ENCODE measurements at places on chromosomes 7 and 10.

DNA sequence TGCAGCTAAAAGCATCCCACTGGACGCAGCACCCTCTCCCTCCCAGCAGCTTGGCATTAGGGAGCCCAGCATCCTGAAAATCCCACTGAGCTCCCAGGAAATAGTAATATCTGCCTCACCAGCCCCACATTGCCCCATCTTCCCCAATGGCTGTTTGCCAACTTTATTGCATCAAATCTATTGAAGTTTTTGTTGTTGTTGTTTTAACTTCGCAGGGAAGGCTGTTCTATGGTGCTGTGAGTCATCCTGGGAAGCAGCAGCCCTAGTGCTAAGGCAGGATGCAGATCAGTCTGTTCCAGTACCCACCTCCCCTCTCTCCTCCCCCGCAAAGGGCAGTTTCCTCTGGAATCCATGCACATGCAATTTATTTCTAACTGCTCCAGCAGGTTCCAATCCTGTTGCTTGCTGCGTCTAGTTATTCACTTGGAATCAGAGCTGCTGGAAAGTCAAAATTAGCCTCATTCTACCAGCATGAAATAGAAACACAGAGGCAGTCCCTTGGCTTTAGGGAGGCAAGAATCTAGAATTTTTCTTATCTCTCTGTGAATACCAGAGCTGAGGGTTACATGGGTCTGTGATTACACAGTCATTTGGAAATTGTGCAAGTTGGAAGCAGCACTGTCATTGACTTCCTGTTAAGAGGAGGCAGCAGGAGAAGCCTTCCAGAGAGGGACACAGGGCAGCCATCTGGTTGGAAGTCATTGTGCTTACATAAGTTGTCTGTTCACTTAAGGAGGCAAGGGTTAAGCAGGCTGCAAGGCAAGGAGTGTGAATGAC lies 115.9 kb upstream of the CACUL1 start:
- peak; percentile 82 for DNase-seq

DNA sequence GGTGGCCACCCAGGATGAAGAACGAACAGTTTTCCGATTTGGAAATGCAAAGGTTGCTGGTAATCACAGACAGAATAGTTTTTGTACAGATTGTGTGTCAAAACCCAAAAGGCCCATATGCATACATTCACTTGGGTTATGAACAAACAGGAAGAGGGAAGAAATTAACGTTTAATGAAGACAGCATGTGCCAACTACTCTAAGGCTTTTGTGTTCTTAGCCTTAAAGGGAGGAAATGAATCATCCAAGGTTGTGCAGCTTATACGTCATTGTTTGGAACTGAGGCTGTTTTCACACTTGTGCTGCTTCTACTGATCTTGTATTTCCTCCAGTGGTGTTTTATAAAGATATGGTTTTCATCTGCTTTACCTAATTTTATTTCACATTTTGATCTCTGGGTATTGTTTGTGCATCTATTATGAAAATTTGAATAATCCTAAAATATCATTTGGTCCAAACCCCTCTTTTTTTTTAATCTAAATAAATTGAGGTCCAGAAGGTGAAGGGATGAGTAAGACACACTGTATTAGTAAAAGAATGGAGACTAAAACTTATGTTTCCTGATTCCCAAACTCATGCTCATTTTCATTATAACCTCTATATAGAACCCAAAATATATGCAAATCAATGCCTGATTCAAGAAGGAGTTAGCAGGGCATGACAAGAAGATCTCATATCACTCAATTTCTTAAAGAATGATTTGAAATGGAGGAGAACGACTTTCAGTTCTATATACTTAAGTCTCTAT lies 373.1 kb downstream of the THSD7A start:
- DNase-seq: peak; percentile 5

DNA sequence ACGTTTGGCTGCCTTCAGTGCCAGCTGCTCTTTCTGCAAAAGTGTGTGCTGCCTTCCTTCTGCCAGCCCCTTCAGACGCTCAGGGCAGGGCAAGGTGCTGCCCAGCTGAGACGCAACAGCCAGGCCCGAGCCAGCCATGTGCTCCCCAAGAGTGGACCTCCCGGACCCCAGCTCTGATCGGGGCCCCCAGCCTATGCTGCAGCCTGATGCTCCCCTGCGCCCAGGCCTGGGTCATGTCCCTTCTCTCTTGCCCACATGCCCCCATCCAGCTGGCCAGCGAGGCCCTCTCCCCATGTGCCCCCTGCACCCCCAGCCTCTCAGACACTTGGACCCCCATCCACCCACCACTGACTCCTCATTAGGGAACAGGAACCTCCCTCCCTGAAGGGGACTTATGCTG lies 17.8 kb downstream of the WDR86 start:
- no peak for DNase-seq

- no peak for DNase-seq
Measured at GRCh38 chr7:123864436-123864835, 19.5 kb downstream of the HYAL4 start.

DNA sequence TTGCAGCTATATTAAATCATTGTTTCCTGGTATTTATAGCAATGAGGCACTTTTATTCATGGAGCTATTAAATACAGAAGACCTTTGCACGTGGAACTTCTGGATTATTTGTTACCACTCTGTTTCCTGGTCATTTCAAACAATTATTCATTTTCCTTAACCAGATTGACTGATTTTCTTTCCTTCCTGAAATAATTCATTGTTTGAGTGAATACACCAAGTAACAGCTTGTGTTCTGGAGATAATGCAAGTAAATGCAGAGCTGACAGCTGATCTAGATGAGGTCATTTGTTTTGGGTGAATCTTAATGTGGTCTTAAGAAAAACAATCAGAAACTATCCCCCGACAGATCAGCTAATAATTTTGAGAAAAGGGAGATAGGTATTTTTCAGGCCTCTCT lies 497.7 kb downstream of the KIF20B start:
- no peak for DNase-seq

DNA sequence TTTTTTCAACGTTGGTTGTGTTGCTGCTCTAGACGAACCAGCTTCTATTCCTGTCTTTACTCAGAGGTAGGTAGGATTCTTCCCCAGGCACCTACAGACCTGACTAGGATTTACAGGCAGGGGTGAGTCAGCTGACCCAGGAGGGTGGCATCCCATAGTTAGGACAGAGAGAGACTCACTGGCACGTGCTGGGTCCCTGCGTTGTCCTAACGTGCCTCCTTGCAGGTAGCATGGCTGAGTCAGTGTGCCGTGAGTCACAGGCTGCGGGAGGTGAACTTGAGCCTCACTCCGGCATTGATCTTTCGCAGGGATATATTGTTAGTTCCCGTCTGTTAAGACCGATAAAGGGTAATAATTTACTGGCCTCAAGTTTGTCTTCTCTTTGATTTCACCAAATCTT lies 96.5 kb downstream of the PFKFB3 start:
- DNase-seq: no peak

- no peak for DNase-seq
Measured at GRCh38 chr7:111863269-111863668, 301.0 kb upstream of the IMMP2L start.
